ENCODE measurements at places on chromosomes 7 and 10.

GRCh38 chr10:117899181-117899683, 147.5 kb downstream of the RAB11FIP2 start:
- DNase-seq: no peak

GRCh38 chr10:27258492-27258837, 17.9 kb upstream of the ACBD5 start:
- DNase-seq: no peak

DNA sequence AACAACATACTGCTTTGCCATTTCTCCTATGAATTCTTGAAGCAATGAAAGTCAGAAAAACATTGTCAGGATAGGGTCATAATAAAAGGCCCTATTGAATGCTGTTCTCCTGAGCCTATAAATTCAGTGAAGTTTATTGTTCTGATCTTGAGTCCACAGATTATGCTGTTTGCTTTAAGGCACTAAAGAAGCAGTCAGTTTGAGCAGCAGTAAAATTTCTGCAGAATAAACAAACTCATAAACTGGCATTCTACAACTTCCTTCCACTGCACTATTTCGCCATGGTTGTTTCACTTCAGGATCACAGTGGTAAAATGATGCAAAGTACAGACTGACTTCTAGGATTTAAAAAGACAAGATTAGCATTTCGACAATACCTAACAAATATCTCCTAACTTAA, 503.2 kb downstream of the SH2D4B start:
- no peak for DNase-seq

DNA sequence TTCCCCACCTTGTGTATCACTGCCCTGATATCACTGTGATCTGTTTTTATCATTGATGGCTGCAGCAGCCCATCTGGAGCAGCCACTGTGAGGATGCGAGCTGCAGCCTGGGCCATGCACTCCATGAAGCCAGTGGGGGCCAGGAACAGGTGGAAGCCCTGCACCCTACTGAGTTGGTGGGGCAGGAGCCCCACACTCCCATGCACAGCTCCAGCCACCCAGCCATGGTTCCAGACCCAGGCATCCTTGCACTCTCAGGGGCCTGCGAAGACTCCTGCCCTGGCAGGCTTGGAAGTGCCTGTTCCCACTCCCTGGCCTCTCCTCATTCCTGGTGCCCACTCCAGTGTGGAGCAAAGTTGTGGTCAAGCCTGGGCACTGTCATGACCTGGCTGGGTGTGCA, 424.0 kb upstream of the FZD8 start:
- DNase-seq: no peak

DNA sequence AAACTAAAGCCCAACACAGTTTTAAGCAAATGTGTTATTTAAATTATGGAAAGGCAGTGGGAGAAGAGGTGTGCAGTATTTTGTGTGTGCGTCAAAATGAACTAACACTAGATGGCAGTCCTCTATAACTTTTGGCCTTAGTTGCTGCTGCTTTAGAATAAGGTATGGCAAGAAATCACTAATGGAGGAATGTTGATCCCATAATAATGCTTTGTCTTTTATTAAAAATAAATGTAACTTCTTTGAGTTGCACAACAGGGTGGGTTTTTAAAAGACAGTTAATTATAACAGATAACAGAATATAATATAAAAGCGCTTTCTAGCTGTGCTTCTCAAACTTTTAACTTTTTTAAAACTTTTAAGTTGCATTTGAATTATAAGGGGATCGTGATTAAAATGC, 56.4 kb downstream of the BBS9 start:
- peak; percentile 41 for DNase-seq

All from astrocyte of the cerebellum (primary cell).